H54 (cell line): ENCODE measurements at places on chromosomes 16 and 17.
A peak's percentile ranks its signal among the peaks of the same experiment; 100 is the strongest.

- DNase-seq, result no peak
Measured at GRCh38 chr17:63440127-63440769, 5.9 kb downstream of the CYB561 start.

DNA sequence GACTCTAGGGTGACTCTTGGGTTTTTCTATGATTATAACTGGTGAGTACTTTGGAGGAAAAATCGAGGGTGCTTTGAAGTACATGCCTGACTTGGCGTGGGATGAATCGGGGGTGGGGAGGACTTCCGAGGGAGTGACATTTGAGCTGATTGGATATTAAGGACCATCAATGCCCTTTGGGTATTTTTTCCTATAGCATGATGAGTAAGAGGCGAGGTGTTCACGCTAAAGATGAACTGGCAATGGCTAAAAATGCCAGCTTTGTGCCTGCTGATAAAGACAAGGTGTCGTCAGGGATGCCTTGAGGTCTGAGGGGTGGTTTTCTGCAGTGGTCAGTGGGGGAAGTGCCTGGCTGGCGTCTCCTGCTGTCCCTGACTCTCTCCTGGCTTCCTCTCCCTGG is 25.3 kb downstream of the USP43 start:
- no peak for DNase-seq

DNA sequence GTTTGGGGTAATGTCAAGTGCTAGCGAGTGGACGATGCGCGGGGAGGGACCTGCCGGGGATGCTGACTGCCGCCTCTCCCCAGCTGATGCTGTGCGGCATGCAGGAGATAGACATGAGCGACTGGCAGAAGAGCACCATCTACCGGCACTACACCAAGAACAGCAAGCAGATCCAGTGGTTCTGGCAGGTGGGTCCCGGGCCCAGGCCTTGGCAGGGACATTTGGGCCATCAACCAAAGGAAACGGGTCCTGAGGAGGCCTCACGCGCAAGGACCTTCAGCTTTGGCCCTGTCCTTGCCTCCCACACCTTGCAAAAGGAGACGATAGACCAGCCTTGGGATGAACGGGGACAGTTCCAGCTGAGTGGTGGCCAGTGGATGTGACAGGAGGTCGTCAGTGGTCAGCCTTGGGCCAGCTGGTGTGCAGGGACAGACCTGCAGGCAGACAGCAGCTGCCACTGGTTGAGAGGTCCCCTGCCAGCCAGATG is 13.6 kb upstream of the CLEC18A start:
- no peak for DNase-seq

GRCh38 chr16:20191566-20191965 is 117.9 kb upstream of the GPR139 start:
- DNase-seq, result no peak

- no peak for DNase-seq
Measured at GRCh38 chr17:9931144-9931741, 26.2 kb upstream of the RCVRN start.

- no peak for DNase-seq
Measured at GRCh38 chr17:80095844-80096475, 5.4 kb upstream of the GAA start.

DNA sequence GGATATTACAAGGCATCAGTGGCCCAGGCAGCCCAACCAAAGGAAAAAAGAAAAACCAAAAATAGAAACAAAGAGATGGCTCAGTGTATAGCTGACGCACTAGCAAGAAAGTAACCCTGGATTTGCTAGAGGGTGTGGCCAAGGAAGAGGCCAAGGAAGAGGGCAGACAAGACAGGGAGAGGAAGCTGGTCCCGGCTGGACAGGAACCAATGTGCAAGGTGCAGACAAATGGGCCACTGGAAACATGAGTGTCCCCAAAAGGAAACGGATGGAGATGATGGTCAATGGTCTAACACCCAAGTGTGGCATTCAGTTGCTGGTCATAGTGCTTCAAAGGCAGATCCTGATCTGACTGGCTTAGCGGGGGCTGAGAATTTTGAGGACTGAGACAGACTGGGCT is 10.7 kb downstream of the POLR3K start:
- DNase-seq, result no peak

DNA sequence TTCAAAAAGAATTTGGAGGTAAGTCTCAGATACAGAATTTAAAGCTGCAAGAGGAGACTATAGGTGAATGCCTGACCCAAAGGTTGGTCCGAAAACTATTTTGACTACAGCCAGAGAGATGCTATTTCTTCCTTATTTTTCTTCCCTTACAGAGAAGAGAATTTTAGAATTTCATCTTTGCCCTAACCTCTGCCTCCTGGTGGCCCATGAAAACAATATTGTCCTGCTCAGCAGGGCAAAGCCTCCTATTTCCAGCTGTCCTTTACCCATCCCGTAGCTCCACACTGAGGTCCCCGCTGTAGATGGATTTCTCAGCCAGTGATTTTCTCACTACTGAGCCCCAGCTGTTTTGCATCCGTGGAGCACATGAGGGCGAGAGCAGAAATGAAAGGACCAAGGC is 24.6 kb downstream of the HOXB1 start:
- no peak for DNase-seq

DNA sequence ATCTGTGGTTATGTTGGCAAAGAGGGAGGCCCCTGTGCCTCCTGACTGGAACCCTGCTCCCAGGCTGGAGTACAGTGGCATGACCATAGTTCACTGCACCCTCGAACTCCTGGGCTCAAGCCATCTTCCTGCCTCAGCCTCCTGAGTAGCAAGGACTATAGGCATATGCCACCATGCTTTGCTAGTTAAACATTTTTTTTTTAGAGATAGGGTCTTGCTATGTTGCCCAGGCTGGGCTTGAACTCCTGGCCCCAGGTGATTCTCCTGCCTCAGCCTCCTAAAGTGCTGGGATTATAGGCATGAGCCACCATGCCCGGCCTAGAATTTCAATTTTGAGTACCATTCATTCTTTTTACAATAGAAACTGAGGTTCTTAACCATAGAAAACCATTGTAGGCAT is 21.2 kb upstream of the ITGB3 start:
- DNase-seq, result no peak

DNA sequence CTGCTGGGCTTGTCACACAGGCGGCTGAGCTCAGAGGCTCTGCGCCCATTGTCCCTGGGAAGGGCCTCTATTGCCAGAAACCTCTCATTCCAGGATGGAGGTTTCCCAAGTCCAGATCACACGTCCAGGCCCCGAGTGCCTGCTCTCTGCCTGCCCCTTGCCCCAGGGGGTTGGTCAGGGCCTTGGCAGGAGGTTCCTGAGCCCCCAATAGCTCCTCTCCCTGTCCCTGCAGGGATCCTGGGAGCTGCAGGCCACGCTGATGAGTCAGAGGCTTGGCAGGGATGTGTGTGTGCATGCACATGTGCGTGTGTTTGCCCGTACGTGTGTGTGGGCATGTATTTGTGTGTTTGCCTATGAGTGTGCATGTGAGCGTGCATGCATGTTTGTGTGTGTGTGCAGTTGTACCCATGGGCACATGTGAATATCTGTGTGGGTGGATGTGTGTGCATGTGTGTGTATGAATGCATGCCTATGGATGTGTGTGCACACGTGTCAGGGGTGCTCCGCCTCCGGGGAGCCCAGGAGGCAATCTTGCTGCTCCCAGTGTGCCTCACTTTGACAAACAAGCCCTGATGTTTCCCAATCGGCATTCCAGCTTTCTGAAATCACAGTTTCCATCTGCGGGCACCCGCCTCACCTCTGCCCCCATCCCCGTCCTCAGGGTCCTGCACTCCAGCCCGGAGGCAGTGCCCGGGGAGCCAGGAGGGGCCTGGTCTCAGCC is 98.4 kb upstream of the GSE1 start:
- peak; percentile 97 for DNase-seq

DNA sequence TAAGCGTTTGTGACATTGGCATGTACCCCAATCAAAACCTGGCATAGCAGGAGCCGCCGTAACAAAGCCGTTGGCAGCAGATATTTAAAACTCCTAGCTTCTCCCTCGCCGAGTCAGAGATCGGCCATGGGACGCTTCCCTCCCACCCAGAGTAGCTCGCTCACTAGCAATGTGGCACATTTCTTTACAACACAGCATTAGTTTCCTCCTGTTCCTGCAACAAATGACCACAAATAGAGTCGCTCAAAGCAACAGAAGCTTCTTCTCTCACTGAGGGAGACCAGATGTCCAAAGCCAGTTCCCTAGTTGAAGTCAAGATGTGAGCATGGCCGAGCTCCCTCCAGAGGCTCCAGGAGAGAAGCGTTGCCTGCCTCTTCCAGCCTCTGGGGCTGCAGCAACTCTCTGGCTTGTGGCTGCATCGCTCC is 106.7 kb downstream of the RBFOX3 start:
- DNase-seq, result no peak

- DNase-seq, result no peak
Measured at GRCh38 chr16:23650674-23651416, 9.6 kb downstream of the DCTN5 start.

DNA sequence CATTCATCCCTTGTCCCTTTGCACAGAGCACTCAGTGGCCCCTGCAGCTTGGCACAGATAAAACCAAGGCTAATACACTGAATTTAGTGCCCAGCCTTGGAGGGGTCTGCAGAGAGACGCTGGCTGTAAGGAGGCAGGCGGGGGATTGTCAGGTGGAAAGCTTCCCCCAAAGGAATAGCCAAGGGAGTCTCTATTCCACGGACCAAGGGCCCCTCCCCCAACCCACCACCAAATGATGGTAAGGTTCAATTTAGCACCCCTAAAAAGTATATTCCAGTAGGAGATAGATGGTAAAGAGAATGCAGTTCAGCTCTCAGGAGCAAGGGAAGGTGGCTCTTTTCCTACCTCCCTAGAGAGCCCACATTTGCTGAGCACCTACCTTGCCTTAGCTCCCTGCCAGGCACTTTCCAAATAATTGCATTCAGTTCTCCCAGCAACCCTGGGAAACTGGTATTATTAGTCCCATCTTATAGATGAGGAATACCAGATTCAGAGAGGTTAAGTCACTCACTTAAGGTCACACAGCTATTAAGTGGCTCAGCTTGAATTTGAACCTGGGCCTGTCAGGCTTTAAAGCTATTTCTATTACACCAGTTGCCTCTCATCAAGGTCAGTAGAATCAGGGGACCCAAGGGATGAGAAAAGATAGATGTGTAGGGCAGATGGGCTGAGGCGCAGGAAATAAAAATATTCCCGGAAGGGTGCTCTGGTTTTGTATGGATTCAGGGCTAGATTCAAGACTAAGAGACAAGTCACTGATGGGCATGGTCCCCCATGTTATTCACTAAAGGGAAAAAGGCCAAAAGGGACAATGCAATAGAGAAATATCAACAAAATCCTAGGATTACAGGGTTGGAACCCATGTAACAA is 20.0 kb upstream of the ZFHX3 start:
- DNase-seq, result no peak

- DNase-seq, result no peak
Measured at GRCh38 chr17:58985367-58985766, 121.3 kb downstream of the TRIM37 start.

- peak; percentile 47 for DNase-seq
Measured at GRCh38 chr17:60086818-60087591, 8.3 kb upstream of the HEATR6 start.

DNA sequence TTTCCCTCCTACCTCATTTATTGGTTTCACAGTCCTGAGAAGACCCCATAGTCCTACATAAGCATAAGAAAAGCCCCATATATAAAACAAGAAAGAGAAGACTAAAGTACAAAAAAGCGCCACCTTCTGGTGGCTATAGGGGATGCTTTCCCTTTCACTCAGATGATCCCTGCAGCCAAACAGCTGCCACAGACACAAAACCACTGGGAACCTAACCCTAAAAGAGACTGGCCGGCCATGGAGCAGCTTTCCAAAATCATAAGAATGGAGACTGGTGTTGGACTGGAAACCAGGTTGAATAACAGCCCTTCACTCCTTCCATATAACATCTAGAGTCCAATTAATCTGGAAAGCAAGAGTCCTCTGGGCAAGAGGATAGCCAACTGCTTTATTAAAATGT is 11.4 kb downstream of the DYNC1LI2 start:
- DNase-seq, result no peak

DNA sequence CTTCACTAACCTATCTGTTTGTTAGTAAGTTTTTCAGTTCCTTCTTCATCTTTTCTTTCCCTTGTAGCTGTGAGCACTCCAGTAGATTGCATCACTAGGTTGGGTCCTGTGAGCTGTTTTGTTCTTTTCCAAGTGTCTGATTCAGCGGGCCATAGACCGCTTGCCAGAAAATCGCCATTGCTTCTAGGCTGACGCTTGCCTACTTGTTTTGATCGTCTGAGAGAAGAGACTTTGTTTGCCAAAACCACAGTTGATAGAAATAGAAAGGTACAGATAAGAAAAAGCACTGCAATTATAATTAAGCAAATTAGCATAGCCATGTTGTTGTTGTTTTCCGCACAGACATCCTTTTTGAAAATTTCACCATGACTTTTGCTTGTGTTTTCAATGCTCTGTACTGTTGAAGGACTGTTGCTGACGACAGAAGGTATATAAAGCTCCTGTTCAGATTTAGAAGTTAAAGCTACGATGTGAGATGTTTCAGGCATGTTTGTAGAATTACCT is 3.1 kb downstream of the EVI2A start:
- DNase-seq, result no peak

GRCh38 chr17:10815319-10815718 is 11.4 kb upstream of the TMEM238L start:
- no peak for DNase-seq

DNA sequence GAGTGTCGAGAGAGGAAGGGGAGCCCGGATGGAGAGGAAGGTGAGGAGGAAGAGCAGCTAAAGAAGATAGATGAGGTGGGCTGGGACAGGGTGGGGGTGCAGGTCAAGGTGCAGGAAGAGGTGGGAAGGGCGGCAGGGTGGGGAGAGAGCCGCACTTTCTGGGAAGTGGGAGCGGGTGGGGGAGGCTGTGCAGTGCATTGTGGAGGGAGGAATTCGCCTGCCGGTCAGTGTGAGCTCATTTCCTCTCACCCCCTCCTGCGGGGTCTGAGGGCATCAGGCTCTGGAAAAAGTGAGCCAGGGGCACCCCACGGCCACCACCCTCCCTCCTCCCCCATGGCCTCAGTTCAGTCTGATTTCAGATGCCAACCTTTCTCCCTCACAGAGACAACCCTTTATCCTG is 2.5 kb upstream of the ARHGAP23 start:
- peak; percentile 71 for DNase-seq

GRCh38 chr17:80952291-80952690 is 39.4 kb upstream of the CHMP6 start:
- DNase-seq, result no peak

DNA sequence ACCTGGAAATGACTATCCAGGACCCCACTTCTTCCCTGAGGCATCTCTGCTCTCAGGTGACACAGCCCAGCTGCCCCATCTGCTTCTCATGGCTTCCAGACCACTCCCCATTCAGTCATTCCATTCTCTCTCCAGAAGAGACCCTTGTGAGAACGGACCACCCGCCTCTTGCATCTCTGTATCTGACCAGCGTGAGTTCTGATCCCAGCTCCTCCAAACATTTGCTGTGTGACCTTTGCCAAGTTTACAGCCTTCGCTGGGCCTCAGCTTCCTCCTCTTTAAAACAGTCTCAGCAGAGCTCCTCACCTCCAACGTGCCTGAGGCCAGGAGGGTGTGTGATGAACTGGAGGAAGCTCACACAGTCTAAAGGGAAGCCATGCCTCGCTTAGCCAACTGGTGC is 39.6 kb downstream of the C16orf82 start:
- no peak for DNase-seq
